ENCODE measurements at places on chromosomes 3 and 15.

GRCh38 chr3:20405744-20406143 is 219.7 kb upstream of the SGO1 start:
- DNase-seq = no peak

- DNase-seq = no peak
Measured at GRCh38 chr3:184639351-184639750, 72.5 kb downstream of the MAGEF1 start.

DNA sequence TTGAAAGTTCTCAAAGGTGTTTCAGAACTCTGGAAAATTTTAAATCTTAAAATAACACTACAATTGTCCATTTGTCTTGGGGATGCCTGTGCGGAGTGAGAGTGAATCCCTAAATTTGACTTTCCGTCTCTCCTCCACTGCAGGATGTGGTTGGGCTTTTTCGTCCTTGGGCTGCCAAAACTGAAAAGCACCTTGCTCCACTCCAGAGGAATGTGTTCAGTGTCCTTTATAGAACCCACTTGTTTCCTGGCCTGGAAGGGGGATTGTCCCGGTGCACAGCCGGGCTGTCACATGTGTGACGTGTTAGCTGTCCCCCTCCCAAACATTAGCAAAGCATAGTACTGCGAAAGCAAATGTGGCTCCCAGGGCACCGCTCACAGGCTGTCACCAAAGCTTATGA is 69.6 kb upstream of the ATP10A start:
- no peak for DNase-seq

GRCh38 chr15:74838137-74838516 is 4.8 kb downstream of the ULK3 start:
- no peak for DNase-seq

DNA sequence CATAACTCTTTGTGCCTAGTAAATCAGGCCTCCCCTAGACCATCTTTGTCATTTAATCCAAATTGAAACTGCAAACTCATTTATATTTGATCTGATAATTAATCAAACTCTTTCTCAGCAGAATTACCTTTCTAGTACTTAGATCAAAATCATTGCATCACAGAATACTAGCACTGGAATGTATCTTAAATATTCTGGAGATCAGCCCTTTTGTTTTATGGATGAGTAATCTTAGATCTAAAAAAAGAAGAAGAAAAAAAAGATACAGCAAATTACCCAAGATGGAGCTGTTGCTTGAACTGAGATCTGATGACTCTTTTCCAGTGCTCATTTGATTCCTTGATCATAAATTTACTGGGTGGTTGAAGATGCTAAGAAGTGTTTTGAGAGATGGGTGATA is 47.9 kb downstream of the NAALADL2 start:
- no peak for DNase-seq

DNA sequence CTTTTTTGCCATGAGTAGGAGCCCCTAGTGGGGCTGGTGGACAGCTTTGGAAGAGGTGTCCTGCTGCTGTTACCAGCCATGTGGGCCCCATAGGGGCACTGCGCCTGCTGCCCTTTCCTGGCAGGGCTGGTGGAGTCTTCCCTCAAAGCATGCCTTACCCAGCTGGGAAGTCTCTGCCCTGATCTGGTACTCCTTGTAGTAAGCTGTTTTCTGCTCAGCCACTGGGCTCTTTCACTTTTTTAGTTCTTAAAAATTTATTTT is 26.2 kb downstream of the HMCES start:
- no peak for DNase-seq

GRCh38 chr3:188058569-188059184 is 95.3 kb upstream of the LPP start:
- no peak for DNase-seq

- no peak for DNase-seq
Measured at GRCh38 chr3:5181469-5182141, 5.9 kb upstream of the EDEM1 start.

DNA sequence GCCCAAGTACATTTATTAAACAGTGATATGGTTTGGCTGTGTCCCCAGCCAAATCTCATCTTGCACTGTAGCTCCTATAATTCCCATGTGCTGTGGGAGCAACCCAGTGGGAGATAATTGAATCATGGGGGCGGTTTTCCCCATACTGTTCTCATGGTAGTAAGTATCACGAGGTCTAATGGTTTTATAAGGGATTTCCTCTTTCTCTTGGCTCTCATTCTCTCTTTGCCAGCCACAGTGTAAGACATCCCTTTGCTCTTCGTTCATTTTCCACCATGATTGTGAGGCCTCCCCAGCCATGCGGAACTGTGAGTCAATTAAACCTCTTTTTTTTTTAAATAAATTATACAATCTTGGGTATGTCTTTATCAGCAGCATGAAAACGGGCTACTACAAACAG is 228.0 kb upstream of the TP63 start:
- DNase-seq = no peak

DNA sequence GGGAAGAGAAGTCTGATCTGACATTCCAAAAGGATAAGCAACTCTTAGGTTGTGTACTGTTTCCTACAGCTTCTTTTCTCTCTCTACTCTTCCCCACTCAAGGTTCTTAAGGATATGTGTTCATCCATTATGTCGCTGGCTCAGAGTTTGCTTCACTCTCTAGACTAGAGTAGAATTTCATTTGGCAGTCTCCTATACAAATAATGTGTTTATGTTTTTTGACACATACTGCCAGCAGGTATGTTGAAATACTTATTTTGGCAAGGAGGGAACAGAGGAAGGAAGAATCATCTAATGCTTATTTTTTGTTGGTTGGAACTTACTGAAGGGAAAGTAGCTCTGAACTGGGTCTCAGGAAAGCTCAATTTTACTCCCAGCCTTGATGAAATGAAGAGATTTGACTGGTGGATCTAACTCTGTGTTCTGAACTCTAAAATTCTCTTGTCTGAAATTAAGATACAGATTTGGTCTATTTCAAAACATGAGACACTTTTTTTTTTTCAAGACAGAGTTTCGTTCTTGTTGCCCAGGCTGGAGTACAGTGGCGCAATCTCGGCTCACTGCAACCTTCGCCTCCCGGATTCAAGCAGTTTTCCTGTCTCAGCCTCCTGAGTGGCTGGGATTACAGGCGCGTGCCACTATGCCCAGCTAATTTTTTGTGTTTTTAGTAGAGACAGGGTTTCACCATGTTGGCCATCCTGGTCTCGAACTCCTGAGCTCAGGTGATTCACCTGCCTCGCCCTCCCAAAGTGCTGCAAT is 7.6 kb upstream of the EMC3 start:
- DNase-seq = no peak

DNA sequence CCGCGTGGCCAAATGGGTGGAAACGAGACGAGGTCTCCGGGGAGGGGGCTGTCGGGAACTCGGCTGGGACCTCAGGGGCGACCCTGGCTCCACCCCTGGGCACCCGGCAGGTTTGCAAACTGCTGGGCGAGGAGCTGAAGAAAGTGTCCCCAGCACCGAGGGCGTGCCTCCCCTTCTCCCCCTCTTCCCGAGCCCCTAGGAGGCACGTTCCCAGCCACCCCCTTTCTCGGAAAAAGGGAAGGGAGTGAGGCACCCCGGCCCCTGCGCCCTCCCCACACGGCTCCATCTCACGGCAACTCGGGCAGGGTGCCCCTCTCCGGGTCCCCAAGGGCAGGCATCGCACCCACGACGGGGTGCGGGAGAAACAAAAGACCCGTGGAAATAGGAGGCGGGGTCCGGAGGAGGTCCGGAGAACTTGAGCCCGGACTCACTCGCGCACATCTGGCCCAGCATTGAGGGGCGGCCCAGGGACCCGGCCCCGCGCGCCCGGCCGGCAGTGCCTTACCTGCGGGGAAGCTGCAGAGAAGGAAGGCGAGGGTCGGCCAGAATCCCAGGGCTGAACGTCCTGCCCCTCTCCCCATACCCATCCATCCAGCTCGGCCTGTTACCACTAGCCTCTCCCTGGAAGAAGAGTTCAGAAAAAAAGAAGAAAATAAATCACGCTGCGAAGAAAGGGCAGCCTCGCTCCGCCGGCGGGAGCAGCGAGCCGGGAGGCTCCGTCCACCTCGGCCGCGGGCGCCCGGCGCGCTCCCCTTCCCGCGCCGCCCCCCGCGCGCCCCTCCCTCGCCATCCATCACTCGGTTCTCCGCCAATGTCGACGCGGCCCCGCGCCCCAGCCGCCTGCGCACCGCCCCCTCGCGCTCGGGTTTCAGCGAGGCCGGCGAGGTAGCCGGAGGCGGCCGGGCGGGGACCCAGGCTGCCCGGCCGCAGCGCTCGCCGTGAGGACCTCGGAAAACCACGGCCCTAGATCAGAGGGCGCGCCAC is 16.3 kb downstream of the RGMA start:
- DNase-seq = no peak

- DNase-seq = no peak
Measured at GRCh38 chr15:52615302-52615701, 46.5 kb upstream of the ARPP19 start.

DNA sequence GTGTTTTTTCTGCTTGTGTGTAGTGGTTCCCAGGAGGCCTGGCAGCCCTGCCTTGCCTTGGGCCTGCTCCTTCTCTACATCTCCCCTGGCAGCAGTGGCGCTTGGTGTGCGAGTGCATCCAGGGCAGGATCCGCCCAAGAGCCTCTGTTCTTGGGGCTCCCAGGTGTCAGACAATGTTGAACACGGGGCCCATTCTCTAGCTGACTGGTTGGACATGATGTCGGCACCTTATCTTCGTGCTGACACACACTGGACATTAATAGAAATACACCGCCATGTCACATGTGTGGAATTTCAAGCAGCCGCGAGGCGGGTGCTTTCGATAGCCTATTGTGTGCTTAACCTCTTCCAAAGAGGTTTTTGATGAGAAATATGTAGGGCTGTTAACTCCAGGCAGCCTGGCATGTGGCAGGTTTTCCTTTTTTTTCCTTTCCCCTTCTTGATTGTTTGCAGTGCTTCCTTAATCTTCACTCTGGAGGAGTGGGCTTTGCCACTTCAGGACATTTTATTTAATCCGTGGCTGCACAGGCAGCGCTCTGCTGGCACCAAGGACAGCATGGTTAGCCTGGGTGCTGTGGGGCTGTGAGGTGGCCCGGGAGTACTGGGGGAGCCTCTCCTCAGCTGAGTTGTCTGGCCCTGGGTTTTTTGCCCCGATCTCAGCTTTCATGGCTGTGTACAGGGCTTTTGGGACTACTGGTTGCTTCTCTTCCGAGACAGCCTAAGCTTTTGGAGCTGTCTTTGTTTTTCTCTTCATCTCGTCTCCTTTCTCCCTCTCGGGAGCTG is 42.5 kb downstream of the CHCHD6 start:
- DNase-seq = no peak

GRCh38 chr3:72270072-72270681 is 485.2 kb upstream of the PROK2 start:
- DNase-seq = no peak

GRCh38 chr3:15049584-15049983 is 15.5 kb downstream of the MRPS25 start:
- DNase-seq = no peak

- no peak for DNase-seq
Measured at GRCh38 chr3:63328365-63328764, 50.3 kb downstream of the SYNPR start.

DNA sequence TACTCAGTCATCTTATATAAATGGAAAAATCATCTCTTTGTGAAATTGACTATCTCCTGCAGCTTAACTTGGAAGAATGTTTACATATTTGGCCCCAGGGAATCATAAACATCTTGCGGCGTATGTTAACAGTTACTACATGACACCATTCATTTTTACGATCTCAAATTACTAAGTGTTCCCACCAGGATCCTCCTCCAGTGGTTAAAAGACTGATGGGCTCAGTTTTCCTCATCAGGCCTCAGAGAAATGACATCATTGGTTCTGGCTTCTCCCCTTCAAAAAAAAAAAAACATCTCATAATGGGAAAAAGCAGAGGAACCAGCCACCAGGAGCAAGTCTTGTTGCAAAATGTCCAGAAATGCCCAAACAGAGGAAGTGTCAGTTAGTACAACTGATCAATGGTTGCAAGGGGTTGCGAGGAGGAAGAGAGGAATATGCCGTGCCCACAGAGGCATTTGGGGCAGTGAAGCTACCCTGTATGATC is 70.5 kb upstream of the LIPC start:
- DNase-seq = no peak

- no peak for DNase-seq
Measured at GRCh38 chr3:161550491-161551195, 54.0 kb downstream of the OTOL1 start.

DNA sequence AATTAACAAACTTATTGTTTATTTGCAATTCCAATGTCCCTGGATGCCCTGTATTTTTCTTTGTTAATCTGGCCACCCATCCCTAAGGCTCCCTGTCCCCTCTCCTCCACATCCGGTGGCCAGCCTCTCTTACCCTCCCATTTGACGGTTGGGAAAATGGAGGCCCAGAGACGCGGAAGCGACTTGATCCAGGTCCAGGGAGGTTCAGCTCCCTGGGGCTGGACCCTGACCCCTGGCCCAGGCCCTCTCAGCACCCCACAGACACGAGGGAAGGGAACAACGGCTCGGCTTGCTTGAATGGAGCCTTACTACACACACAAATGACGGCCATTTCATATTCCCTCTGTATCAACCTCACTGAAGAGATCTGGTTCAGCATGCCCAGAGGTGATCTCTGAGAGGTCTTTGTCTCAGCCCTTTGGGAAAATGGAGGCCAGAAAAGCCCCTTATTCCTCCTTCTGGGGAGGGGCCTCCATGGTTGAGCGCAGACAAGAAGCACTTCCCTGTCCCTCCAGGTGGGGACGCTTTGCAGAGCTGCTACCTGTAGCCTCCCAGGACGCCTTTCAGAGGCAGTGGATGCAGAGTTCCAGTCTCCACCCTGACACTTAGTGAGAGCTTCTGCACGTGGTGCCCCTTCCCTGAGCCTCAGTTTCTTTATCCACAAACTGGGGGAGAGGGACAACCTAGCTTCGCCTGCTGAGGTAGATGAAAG is 82.1 kb downstream of the ATP2B2 start:
- no peak for DNase-seq

- no peak for DNase-seq
Measured at GRCh38 chr3:24047513-24047912, 102.4 kb downstream of the NR1D2 start.

- DNase-seq = no peak
Measured at GRCh38 chr3:127049393-127049792, 66.5 kb downstream of the PLXNA1 start.

GRCh38 chr15:31247404-31247803 is 79.2 kb upstream of the KLF13 start:
- no peak for DNase-seq

DNA sequence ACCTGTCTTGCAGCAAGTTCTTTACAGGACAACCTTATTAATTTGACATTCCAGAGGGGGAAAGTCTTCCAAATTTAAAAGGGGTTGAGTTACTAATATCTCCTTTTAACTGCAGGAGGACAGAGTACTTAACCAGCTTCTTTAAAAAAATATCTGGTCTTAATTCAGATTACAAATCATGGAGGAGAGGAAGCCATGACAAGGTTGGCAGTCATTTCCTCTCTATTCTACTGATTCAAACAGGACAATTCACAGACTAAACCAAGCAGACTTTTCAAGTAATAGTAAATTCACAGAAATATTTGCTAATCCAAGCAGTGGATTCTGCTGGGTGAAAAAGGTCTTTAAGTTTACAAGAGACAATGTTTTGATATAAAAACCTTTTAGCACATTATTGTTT is 185.3 kb downstream of the CFAP20DC start:
- no peak for DNase-seq

DNA sequence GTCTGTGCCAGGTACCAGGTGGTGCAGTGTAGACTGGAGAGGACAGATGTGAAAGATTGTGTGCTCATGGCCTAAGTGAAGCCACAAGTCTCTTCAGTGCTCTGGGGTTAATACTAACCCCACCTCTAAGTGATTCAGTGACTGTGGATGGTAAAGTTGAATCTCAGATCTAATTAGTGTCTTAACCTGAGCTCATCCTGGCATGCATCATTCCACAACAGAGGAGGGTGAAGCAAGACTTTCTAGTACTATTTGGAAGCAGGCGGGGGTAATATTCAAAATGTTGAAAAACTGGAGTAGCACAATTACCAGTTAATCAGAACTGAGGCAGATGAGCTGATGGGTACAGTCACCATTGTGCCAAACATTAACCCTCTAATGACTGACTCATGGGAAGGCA is 2.8 kb upstream of the MESD start:
- no peak for DNase-seq

All from stimulated activated CD8-positive, alpha-beta memory T cell treated with anti-CD3 and anti-CD28 coated beads, Interleukin-7, amount 100 ng/mL, for 24 hours (primary cell).